ENCODE measurements at places on chromosomes 7 and 10. TPM values are rescaled to one million over a fixed set of nuclear protein-coding genes. Genes with fewer than 3 reads are reported as not detected.
A peak's percentile ranks its signal among the peaks of the same experiment; 100 is the strongest.

Gene FFAR4
- not detected for total RNA-seq

DNA sequence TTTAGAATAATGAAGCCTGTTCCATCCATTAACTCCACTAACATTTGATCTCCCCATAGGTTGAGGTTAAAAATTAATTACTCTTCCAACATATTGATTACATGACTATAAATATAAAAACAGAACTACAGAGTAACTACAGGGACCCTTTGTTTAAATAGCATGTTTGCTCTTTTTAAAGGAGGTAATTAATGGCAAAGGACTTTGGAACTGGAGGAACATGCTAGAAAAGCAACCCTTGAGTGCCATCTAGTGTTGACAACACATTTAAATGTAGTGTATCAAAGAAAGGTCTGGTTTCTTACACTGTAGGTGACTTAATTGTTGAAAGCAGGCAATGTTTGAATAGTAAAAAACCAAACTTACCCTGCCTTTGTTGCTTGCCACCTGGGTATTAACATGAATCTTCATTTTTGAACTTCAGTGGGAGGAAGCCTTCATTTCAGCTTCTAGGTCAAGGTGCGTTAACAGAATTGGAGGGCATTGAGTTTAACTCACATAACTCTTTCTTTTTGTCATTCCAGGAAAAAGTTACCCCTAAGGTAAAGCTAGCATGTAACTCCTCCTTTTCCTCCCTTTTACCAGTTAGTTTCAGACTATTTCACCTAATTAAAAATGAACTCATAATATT is 52.6 kb upstream of the CAPZA2 start:
- peak; percentile 35 for DNase-seq
- H3K4me1 ChIP-seq = no peaks in the 10 kb centered on the region
- no peak overlapping the region for H3K4me3 ChIP-seq
- no peak overlapping the region for H3K27ac ChIP-seq
- H3K27me3 ChIP-seq = no peaks in the 10 kb centered on the region

Gene SFTPA1
- total RNA-seq = not detected

DNA sequence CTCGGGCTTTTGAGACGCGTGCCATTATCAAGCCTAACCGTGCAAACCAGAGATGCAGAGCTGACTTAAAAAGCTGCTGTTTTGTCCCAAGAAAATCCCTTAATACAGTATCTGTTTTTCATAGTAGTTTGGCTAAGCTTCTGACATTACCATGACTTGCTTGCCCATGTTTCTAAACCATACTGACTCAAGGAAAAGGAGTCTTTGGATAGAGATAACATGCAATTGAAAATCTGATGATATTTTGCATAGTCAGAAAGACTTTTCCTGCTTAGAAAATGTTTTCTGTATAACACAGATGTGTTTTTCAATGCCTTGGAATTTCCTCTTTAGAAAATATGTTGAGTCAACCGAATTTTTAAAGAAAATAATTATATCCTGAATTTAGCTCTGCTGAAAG is 21.5 kb upstream of the AKR1E2 start:
- no peaks in the 10 kb centered on the region for H3K4me1 ChIP-seq
- no peak overlapping the region for H3K4me3 ChIP-seq
- H3K27me3 ChIP-seq = peaks cover 11% of the 10 kb centered on the region
- no peak overlapping the region for H3K27ac ChIP-seq
- H3K36me3 ChIP-seq = no peaks in the 10 kb centered on the region

Gene OR2A7
- total RNA-seq = 4.8 TPM

- no peak for DNase-seq
- H3K36me3 ChIP-seq = no peaks in the 10 kb centered on the region
- no peak overlapping the region for H3K4me3 ChIP-seq
- no peaks in the 10 kb centered on the region for H3K4me1 ChIP-seq
- H3K27ac ChIP-seq = no peak overlapping the region
- peaks cover 2% of the 10 kb centered on the region for H3K27me3 ChIP-seq
Observed at GRCh38 chr10:75470901-75471300, 39.5 kb downstream of the LRMDA start.

Gene FAM25C
- not detected for total RNA-seq

GRCh38 chr7:134574322-134574721 is 25.4 kb downstream of the AKR1B15 start:
- no peaks in the 10 kb centered on the region for H3K4me1 ChIP-seq
- no peak overlapping the region for H3K4me3 ChIP-seq
- H3K27me3 ChIP-seq = peaks cover 16% of the 10 kb centered on the region
- no peaks in the 10 kb centered on the region for H3K36me3 ChIP-seq

DNA sequence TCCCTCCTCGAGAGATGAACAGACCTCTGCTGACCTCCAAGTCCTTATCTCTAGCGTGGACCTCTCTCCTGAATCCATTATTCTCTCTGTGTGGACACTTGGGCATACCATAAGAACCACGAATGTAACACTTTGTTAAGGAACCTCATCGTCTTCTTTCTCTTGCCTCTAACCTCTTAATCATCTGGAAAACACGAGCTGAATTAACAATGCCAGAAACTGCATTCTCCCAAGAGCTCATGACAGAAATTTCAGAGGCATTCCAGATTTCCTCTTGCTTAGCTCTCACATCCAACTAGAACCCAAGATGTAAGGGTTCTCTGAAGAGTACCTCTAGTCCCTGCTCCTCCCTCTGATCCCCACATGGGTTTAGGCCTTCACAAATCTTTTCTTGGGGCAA is 101.5 kb downstream of the TRIL start:
- H3K4me3 ChIP-seq = no peak overlapping the region
- H3K27ac ChIP-seq = no peak overlapping the region
- H3K36me3 ChIP-seq = no peaks in the 10 kb centered on the region
- peaks cover 32% of the 10 kb centered on the region for H3K27me3 ChIP-seq

Gene LBX1
- total RNA-seq = not detected

DNA sequence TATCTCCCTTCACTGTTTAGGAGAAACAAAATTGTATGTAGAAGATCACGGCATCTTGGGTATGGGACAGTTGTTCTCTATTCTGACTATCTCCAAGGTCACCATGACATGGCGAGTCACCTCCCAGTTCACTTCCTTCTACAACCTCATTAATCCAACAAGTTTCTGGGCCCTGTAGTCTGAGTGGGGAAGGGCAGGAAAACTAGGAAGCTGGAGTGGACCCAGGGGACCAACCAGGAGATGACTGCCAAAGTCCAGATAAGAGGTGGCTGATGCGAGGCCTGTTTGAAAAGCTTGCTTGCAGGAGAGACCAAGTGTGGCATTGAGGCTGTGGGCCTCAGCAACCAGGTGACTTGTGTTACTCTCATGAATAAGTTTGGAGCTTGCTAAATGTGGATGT is 584.9 kb downstream of the TNS3 start:
- no peaks in the 10 kb centered on the region for H3K27me3 ChIP-seq
- H3K4me3 ChIP-seq = no peak overlapping the region
- no peaks in the 10 kb centered on the region for H3K4me1 ChIP-seq
- no peak overlapping the region for H3K27ac ChIP-seq
- H3K36me3 ChIP-seq = no peaks in the 10 kb centered on the region

- H3K36me3 ChIP-seq = no peaks in the 10 kb centered on the region
- H3K4me3 ChIP-seq = no peak overlapping the region
- peak; percentile 13 for DNase-seq
- H3K27ac ChIP-seq = no peak overlapping the region
Observed at GRCh38 chr7:100400656-100401055, 27.4 kb downstream of the PILRA start.

Gene ACSM6
- total RNA-seq = not detected

- peak overlapping the region; percentile 95 for H3K27ac ChIP-seq
- peaks cover 92% of the 10 kb centered on the region for H3K4me1 ChIP-seq
- peak overlapping the region; percentile 49 for H3K4me3 ChIP-seq
- H3K27me3 ChIP-seq = no peaks in the 10 kb centered on the region
- peak; percentile 47 for DNase-seq
Observed at GRCh38 chr10:6592080-6592479, 12.0 kb upstream of the PRKCQ start.

GRCh38 chr7:158280448-158281144 is 307.0 kb downstream of the PTPRN2 start:
- no peak overlapping the region for H3K4me3 ChIP-seq
- no peak for DNase-seq

DNA sequence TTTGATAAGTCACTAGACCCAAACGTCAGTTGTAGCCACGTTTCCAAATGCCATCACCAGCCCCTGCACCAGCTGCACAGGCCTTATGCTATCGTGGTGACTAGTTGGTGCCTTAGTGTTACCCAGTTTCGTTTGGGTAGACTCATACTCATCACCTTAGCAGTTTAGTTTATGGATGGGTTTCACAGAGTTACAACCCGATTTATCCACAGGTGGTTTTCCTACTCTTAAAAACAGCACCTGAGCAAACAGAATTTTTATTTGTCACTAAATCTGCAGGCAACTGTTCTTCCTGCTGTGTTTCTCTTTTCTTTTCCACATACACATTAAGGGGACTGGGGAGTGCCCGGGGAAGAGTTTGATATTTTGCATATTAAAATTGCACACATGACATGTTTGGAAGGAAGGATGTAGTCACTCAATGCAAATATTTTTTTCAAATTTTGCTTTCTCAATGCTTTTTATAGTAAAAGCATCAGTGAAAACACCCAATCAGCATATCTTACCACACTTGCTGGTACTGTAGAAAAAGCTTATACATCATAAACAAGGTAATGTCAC is 41.6 kb downstream of the PDSS1 start:
- no peaks in the 10 kb centered on the region for H3K27me3 ChIP-seq
- DNase-seq = no peak
- peak overlapping the region; percentile 91 for H3K27ac ChIP-seq
- H3K4me3 ChIP-seq = peak overlapping the region; percentile 28

Gene HOXA6
- not detected for total RNA-seq

DNA sequence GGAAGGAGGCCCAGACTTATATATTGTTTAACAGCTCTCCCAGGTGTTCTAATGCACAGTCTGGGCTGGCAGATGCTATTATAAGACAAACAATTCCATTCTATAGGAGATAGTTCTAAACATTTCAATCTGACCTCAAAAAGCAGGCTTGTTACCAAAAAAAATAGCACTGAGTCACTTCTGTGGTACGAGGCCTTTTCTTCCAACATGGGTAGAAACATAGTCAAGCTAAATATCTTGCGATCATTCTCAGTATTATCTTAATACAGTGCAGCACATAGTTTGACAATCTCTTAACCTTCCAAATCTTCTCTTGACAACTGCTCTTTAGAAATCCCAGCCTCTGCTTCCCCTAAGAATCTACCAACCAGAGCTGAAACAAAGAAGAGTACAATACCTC is 46.6 kb upstream of the MKX start:
- H3K4me3 ChIP-seq = no peak overlapping the region
- no peaks in the 10 kb centered on the region for H3K36me3 ChIP-seq
- no peaks in the 10 kb centered on the region for H3K4me1 ChIP-seq
- DNase-seq = no peak
- peaks cover 16% of the 10 kb centered on the region for H3K27me3 ChIP-seq

DNA sequence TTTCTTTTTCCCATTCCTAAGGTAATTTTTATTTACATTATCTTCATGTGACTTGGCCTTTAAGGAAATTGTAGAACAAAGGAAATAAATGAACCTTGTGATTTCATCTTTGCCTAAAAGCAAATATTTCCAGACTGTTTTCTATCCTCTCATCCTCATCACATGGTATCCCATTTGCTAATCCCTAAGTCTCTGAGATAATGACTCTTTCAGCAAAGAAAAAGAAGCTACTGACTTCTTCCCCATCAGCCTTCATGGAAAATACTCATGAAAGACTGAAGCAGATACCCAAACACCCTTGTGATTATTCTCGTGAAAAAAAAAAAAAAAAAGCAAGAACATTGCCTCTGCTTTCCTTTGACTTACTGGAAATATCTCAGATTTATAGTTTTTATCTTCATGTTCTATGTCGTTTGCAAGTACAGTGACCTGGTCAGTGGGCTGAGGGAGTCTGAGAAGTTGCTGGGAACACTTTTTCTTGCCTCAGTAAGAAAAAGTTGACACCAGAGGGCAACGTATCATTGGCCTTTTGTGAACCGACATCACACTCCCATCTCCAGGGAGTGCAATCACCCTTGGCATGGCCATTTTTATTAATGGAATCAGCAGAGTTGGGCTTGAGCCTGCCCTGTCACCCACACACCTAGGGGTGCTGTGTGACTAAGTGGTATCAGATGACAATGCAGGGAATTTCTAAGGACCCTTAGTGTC is 246.0 kb upstream of the KMT2E start:
- DNase-seq = no peak
- H3K4me3 ChIP-seq = no peak overlapping the region
- H3K27me3 ChIP-seq = peaks cover 15% of the 10 kb centered on the region
- no peaks in the 10 kb centered on the region for H3K36me3 ChIP-seq
